ENCODE measurements at places on chromosomes 3 and 15. TPM values are rescaled to one million over a fixed set of nuclear protein-coding genes. Genes with fewer than 3 reads are reported as not detected.

- no peak for DNase-seq
Measured at GRCh38 chr15:39936187-39936586, 2.3 kb downstream of the EIF2AK4 start.

DNA sequence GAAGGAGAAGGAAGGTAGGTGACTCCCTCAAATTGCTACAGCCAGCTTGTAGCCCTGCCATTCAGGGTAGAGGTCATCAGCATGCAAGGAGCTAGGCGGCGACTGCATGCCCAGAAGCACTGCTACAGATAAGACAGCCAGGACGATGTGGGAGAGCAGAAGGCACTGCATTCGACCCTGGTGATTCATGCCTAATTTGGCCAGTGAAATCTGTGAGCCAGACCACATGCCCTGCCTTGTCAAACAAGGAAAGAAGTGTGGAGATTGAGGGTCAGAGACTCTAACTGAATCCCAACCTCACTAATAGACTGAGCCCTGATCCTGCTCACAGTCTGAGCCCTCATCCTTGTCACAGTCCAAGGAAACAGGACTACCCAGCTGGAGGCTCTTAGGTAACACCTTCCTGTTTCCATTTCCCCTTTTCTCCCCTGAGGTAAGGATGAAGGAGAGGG lies 86.6 kb downstream of the LINGO1 start:
- DNase-seq: peak; percentile 60

- DNase-seq: no peak
Measured at GRCh38 chr3:28139288-28139687, 102.1 kb upstream of the CMC1 start.

- DNase-seq: no peak
Measured at GRCh38 chr3:61541694-61542093, 19.7 kb upstream of the PTPRG start.

GRCh38 chr3:4601892-4602291 lies 108.7 kb downstream of the ITPR1 start:
- DNase-seq: no peak

DNA sequence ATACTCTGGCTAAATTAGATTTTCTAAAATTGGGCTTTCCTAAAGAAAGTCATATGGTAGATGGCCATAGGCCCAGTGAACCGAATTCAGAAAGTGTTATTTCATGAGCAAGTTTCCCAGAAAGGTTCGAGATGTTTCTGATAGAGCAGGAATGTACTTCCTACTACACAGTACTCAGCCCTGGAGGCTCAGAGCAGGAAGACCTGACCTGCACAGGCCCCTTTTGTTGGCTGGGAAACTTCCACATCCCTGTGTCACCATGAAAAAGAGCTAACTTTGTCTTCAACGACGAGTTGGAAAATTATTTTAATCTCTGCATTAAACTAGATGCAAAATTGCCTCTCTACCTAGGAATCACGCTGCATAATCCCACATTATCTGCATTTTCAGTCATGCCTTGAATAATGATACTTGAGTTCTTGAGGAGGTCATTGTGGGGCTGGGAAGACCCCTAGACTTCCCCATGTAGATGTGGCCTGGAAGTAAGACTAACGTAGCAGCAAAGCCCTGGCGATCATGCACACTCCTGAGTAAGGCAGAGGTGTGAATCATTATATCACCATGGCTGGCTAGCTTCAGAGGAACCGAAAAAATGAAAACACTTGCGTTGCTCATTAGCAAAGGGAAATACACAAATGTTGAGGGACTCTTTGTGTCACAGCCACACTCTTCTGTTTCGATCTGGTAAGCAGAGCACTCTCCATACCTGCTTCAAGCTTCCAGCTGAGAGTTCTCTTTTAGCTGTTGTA lies 47.1 kb downstream of the CMTM7 start:
- DNase-seq: no peak

The FSIP1 gene
- 0.81 TPM for total RNA-seq

The SLC12A1 gene
- not detected for total RNA-seq

Data from mucosa of gallbladder (tissue), 1 donor.